ENCODE measurements at places on chromosomes 5 and 9.

GRCh38 chr9:125659201-125659840 is 47.7 kb downstream of the MAPKAP1 start:
- DNase-seq = no peak

GRCh38 chr9:130043654-130044623 is 950 bp upstream of the FNBP1 start:
- no peak for DNase-seq

- no peak for DNase-seq
These were observed 151.8 kb upstream of the TLX3 start for GRCh38 chr5:171157276-171157675.

GRCh38 chr5:180525399-180525798 is 31.2 kb downstream of the CNOT6 start:
- DNase-seq = no peak

- DNase-seq = no peak
These were observed 86.5 kb downstream of the HCN1 start for GRCh38 chr5:45609661-45610060.

DNA sequence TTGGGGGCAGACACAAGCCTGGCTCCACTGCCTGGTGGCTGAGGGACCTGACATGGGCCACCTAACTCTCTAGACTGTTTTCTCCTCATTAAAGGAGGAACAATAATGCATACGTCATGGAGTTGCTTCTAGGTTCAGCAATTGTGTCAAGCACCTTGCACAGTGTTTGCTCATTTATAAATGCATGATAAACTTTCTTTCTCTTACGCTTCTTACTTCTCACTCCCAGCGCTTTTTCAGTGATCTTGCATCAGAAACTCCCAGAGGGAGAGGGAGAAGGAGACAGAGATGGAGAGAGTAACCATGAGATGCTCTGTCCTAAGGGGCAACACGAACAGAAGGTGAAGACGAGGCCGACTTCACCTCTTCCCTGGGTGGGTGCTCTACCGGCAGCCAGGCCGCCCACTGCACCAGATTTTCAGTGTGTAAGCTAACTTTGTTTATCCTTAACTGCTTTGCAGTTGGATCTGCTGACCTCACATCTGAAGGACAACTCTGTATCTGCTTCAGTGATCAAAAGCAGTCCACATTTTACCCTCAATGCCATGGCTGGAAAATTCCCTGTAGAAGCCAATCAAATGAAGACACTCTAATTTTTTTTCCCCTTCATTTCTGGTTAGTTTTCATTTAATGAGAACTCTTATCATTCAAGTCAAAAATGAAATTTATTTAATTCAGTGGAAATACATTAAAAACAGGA is 35.3 kb downstream of the MED27 start:
- no peak for DNase-seq

- no peak for DNase-seq
These were observed 12.6 kb downstream of the HABP4 start for GRCh38 chr9:96462541-96462940.

DNA sequence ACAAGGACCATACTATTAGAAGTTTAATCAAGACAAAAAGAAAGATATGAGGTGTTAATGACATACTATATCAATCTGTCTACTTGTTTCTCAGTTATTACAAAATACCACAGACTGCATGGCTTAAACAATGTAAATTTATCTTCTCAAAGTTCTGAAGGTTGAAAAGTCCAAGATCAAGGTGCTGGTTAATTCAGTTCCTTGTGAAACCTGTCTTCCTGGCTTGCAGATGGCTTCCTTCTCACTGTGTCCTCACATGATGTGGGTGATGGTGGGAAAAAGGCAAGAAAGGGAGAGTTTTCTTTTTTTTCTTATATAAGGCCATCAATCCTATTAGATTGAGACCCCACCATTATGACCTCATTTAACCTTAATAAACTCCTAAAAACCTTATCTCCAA is 15.6 kb upstream of the SPINK14 start:
- DNase-seq = no peak

DNA sequence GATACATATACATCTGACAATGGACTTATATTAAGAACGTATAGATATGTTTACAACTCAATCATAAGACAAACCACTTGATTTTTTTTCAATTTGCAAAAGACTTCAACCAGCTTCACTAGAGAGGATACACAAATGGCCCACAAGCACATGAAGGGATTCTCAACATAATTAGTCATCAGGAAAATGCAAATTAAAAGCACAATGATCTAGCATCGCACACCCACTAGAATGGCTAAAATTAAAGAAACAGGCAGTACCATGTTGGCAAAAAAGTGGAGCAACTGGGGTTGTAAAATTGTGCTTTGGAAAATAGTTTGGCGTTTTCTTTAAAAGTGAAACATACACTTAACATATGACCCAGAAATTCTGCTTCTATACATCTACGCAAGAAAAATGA is 80.0 kb upstream of the TRIO start:
- DNase-seq = no peak

DNA sequence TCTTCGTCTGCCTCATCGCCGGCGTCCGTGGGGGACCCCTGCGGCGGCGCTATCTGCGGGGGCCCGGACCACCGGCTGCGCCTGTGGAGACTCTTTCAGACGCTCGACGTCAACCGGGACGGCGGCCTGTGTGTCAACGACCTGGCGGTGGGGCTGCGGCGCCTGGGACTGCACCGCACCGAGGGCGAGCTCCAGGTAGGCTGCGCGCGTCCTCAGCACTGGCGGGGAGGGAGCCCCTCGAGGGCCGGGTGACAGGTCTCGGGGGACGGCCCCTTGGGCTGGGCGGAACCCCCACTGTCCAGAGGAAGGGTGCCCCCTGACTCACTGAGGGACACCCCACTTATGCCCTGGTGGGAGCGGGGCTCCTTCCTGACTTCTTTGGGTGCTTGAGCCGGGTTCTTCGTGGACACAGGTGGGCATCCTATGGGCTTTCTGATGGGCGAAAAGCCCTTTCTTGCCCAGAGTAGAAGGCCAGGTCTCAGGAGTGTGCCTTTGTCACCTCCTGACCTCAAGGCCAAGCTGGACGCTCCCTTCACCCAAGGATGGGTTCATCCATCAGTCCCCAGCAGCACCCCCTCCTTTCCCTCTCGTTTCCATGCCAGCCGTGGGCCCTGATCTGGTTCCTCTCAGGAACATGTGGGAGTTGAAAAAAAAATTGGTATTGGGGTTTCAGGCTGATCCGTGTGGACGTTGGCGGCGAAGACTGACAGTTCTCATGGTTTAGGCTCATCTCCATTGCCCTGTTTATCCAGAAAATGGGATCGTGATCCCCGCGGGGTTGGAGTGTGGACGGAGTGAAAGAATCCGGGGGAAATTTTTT is 564 bp downstream of the SLC25A25 start:
- no peak for DNase-seq

DNA sequence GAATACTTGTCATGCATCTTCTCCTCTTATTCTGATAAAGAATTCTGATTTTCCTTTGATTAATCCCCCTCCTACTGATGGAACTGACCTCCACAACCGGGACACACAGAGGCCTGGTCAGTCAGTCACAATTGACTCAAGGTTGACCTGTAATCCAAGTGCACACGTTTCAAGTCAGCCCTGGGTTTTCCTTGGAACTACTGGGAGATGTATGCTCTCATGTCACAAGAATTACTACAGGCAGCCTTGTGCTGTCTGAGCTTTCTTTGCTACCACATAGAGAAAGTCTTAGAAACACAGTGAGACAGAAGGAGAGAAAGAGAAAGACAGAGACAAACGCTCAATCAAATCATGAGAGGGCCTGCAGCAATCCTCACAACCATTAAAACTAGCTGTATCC is 345.8 kb downstream of the PDE4D start:
- no peak for DNase-seq

Measured in iPS-NIHi11 (cell line).